Stimulated activated naive CD8-positive, alpha-beta T cell treated with anti-CD3 and anti-CD28 coated beads, Interleukin-15, amount 100 ng/mL, for 72 hours (primary cell): ENCODE measurements at places on chromosomes 7 and 10.

GRCh38 chr7:95986178-95986764 lies 213.9 kb downstream of the DYNC1I1 start:
- no peak for DNase-seq

DNA sequence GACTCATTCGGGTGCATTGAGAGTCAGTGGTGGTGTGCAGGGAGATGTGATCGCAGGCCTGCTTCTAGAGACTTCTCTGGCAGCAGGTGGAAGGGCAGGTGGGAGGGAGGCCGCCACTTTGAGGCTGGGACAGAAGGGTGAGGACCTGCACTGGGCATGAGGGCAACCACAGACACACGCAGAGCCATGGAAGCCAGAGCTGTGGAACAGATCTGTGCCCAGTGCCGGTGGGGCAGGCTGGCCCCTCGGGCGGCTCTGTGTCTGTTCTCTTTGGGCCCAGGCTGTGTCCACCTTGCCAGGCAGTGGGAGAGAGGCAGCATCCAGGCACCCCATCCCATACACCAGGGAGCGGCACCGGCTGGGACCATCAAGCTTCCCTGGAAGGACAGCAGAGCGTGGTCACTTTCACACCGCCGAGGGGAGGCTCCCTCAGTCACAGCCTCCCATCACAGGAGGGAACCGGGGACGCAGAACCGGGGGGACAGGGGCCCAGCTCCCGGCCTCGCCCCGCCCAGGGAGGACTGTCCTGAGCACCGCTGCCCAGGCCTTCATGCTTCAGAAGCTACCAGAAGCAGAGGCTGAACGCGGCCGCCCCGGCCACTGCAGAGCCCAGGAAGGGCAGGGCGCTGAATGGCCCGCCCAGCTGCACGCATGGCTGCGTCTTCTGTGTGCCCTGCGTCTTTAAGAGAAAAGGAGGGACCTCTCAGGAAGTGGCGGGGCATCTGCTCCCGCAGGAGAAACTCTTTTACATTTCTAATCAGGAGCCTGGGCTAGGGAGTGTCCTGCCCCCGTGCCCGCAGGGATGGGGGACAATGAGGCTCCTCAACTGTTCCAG lies 32.1 kb downstream of the EN2 start:
- DNase-seq, result no peak

DNA sequence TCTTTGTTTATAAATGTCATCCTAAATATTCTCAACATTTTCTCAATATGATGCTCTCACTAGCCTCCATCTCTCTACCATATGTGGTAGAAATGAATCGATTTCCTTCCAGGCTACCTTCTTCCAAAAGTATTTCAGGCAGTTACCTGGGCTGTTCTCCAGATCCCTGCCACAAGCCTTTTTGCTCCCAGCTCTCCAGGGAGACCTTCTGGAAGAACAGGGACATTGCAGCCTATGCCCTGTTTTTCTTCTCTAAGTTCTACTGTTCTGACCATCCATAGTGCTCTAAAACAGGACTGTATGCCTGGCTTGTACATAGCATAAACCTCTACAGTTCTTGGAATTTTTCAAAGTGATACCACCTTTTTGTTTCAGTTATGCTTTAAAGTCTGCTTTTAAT lies 552.8 kb downstream of the ANKRD7 start:
- no peak for DNase-seq

GRCh38 chr7:542713-543500 lies 23.3 kb upstream of the PDGFA start:
- DNase-seq, result no peak

- no peak for DNase-seq
Observed at GRCh38 chr7:159153511-159153910, 8.8 kb upstream of the VIPR2 start.

DNA sequence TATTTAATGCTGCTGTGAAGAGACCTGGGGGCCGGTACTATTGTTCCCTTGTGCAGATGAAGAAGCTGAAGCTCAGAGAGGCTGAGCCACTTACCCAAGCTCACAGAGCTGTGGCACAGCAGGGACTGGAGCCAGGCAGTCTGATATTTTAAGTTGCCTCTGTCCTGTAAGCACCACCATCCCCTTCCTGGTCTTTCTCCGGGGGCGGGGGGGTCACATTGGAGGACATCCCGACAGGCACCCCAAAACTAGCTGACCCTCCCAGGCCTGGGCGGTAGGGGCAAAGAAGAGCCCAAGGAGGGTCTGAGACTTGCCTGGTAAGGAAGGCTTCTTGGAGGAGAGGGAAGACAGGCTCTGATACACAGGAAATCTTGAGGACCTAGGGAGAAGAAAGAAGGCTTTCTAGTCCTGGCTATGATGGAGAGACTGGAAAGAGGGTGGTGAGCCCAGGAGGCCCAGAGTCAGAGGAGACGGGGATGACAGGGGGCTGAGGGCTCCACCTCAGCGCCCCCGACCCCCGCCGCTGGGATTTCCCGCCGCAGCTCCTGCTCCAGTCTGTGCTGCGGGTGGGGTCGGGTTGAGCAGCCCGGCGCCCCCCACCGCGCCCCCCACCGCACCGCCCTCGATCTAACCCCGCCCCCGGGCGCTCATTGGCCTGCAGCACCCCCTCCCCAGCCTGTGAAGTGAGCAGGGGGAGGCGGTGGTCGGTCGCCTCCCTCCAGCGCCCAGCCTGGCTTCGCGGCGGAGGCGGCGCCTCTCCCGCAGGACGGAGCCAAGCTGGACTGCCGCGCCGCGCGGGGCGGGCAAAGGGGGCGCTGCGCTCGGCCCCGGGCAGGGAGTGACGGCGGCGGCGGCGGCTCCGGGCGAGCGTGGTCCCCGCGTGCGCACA lies at the start of gene ADCYAP1R1:
Gene ADCYAP1R1 (plus strand): TSS at position 711 of the 889 bp plus-strand sequence. CDS start 10,957 bp downstream, outside the sequence.
- DNase-seq, result no peak

DNA sequence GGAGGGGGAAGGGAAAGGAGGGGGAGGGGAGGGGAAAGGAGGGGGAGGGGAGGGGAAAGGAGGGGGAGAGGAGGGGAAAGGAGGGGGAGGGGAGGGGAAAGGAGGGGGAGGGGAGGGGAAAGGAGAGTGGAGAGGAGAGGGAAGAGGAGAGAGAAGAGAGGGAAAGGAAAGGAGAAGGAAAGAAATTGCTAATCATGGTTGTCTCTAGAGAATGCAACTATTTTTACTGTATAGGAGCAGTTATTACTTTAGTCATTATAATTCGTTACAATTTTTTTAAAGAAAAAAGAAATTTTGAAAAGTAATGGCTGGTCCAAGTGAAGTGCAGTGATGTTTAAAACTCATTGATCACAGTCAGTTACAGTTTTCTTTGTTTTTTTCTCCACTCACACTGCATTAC lies 24.5 kb downstream of the SLC25A16 start:
- DNase-seq, result no peak

GRCh38 chr10:101902032-101902819 lies 58.6 kb upstream of the KCNIP2 start:
- DNase-seq, result no peak

DNA sequence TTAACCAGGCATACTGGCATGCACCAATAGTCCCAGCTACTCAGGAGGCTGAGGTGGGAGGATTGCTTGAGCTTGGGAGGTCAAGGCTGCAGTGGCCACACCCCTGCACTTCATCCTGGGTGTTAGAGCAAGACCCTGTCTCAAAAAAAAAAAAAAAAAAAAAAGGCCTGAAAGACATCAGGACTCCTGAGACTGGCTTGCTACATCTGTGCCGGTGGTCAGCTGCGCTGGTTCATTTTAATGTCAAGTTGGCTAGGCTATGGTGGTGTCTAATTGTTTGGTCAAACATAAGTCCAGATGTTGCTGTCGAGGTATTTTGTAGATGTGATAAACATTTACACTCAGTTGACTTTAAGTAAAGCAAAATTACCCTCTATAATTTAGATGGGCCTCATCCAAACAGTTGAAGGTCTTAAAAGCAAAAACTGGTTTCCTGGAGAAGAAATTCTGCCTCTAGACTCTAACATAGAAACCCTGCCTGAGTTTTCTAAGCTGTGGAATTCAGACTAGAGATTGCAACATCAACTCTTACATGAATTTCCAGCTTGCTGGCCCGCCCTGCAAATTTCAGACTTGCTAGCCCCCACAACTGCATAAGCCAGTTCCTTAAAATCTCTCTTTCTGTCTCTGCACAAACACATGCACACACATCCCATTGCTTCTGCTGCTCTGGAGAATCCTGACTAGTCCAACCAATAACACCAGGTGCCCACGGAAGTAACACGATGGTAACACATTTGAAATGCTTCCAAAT lies 18.2 kb downstream of the MYOF start:
- no peak for DNase-seq

GRCh38 chr7:152103066-152103465 lies 77.6 kb downstream of the GALNT11 start:
- no peak for DNase-seq

- no peak for DNase-seq
Observed at GRCh38 chr10:10796061-10796773, 221.5 kb upstream of the CELF2 start.

- no peak for DNase-seq
Observed at GRCh38 chr10:43040482-43041256, 36.2 kb upstream of the RET start.

GRCh38 chr7:155263581-155264143 lies 34.0 kb upstream of the INSIG1 start:
- DNase-seq, result no peak

DNA sequence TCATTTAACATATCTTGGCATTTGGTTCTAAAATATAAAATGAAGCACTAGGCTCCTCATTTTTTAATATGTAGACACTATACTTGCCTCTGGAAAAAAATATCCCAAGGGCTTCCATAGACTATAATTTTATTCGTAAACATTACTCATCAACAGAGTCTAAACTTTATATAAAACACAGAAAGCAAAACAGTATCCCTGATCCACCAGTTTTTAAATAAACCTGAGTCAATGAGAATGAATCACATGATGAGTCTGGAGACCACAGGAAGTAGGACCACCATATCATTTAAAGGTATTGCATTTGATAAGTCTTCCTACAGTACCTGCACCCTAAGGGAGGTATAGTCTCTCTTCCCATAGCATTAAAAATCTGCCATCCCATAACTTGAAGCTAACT lies 228.0 kb downstream of the DGKI start:
- DNase-seq, result no peak

DNA sequence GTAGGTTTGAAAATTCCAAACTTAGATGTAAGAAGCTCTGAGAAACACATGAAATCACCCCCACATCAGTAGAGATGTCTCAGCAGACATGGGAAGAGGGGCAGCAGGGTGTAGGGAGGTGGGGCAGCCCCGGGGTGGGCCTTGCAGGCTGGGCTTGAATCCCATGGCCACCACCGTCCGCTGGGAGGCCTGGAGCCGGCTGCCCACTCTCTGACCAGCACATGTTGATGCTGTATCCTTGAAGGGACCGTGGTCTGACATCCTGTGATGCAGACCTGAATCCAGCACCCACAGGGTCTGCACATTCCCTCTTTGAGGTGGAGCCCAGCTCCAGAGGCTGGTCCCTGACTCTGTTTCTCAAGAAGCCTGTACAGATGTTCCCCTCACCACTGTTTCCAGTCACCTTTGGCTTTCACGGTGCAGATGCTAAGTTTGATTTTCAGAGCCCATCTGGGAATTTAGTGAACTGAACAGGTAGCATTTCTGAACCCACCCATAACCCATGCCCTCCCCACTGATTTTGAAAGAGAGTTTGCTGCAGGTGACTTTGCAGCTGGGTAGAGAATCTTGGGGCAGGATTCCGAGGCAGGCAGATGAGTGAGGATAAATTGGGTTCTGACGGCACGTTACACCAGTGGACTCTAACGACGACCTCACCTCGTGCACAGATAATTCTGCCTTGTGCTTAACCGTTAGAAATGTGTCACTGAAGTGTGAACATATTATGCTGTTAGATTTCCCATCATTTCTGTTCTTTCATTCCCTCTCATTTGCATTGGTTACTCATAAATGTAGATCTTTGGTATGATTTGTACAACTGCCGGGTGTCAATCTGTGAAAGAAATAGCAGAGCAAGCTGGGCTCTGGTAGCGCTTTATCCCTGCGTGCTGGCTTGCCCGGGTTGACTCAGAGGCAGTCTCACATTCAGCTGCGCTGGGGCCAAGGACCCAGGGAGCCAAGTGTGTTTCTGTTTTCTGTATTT lies 45.7 kb downstream of the IKZF1 start:
- peak; percentile 80 for DNase-seq

DNA sequence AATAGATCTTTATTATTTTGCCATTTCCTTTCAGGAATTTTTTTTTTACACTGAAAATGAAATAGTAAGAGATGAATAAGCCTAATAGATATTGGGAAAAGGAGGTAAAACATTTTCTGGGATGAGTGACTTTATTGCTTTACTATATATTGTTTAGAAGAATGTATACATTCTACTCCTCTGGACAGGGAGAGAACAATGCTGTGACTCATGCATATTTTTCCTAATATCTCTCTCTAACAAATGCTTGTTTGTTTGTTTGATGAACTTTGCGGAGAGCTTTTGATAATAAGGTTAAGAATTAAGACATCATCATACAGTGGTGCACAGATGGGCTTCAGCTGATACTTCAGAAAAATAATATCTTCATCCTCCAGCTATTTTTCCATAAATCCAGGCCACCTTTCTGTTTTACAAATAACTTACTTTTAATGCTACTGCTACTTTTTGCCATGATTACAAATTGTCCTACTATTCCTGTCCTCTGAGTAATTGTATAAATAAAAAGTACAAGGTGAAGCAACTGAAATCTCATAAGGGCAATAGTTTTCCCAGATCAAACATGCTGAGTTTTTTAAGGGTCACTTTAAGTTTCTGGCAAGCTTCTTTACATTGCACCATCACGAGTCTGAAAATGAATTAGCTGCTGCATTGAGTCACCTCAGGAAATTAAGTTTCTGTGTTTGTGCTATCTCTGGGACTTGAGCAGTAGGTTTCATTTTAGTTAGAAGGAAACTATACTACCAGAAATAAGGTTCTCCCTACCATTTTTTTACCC lies 207.3 kb upstream of the POT1 start:
- no peak for DNase-seq

- no peak for DNase-seq
Observed at GRCh38 chr7:19816128-19816527, 42.7 kb upstream of the TMEM196 start.
